ENCODE measurements at places on chromosomes 2 and 18.

- no peak for DNase-seq
Observed at GRCh38 chr2:134258684-134259388, 5.0 kb downstream of the MGAT5 start.

DNA sequence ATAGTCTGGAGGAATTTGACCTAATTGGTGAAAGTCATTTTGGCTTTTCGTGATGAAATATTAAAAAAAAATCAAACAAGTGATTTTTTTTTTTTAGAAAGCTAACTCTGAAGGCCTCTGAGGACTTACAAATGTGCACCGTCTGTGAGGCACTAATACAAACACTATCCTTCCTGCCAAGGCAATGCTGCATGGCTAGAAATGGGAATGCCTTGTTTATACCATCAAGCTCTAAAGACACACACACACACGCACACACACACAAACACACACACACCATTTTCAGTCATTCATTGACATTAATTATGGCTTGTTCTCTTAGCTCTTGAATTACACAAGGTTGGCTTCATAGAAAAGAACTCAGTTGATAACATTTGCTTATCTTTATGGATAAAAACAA lies 1242.0 kb upstream of the ACVR2A start:
- DNase-seq, result no peak

GRCh38 chr2:222305516-222306392 lies 7.0 kb upstream of the PAX3 start:
- no peak for DNase-seq

- DNase-seq, result no peak
Observed at GRCh38 chr2:5590886-5591285, 101.3 kb upstream of the SOX11 start.

- DNase-seq, result no peak
Observed at GRCh38 chr2:161703863-161704262, 79.6 kb downstream of the SLC4A10 start.

GRCh38 chr2:10522726-10523405 lies 74.7 kb upstream of the ODC1 start:
- DNase-seq, result no peak

DNA sequence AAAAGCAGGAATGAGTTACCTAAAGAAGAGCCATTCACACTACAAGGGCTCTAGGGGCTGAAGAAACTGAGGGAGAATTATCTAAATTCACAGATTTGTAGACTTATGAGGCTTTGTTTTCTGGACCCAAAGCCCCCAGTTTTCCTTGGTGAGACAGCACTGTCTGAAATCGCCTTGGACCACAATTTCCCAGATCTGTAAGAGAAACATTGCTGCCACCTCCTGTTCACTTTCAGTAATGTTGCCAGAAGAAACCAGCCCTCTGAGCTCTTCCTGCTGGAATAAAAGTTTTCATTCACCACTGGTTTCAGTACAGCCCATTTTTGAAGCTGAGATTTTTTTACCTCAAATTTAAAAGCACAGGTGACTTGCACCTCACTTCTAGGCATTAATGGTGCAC lies 169.2 kb downstream of the CDH20 start:
- no peak for DNase-seq

GRCh38 chr18:45439851-45440645 lies 175.2 kb upstream of the SLC14A2 start:
- no peak for DNase-seq

GRCh38 chr2:73999881-74000597 lies 15.3 kb downstream of the TET3 start:
- peak; percentile 84 for DNase-seq

GRCh38 chr2:96830044-96830562 lies 13.7 kb downstream of the ANKRD23 start:
- DNase-seq, result no peak

DNA sequence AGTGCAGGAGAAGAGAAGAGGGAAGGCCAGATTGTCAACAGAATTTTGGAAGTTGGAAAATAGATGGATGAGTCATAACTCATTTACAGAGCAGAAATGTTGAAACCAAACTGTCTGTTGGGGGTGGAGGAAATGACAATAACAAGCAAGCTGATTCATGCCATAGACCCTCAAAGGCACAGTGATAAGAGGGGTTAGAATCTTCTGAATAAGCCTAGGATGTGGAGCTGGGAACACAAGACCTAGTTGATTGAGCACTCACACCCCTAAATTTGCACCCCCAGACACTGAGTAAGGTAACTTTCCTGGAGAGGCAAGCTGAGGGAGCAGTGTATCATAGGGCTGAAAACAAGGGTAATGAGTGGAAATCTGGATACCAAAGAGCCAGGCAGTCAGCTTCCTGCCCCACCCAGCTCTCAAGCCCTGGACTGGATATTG lies 141.4 kb downstream of the SCG2 start:
- no peak for DNase-seq

DNA sequence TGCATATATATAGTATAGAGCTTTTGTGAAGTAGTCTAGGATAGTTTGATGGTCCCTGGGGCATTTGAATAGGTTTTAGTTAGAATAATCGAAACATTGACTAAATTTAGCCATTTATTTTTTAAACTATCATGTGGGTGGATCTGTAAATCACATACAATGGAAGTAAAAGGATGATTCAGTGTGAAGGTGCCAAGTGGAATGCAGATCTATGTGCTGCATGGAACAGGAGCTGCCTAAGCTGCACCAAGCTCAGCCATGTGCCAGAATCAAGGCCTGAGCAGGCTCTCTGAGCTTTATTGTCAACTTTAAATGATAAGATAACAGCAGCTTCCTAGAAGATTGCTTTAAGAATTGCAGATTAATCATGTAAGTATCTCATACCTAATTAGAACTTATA lies 1996.2 kb upstream of the PIK3C3 start:
- no peak for DNase-seq

GRCh38 chr2:156181208-156181607 lies 151.3 kb downstream of the NR4A2 start:
- DNase-seq, result no peak

DNA sequence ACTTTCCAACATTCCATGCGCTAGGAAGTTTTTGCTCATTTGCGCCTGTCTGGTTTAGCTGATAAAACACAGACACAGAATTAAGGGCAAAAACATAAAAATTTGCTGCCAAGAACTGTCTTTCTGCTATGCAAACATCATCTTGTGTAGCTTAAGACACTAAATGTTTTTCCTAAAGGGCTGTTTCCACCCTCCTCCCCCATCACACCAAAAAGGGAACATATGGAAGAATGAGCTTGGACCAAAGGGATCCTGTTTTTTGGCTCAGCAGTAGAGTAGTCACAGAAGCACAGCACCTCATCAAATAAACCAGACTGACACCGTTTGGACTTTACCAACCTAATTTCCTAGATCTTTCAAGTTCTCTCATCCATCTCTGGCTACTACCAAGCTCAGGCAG lies 210.1 kb downstream of the ZNF521 start:
- no peak for DNase-seq

- DNase-seq, result no peak
Observed at GRCh38 chr2:191597186-191597751, 80.7 kb upstream of the NABP1 start.

DNA sequence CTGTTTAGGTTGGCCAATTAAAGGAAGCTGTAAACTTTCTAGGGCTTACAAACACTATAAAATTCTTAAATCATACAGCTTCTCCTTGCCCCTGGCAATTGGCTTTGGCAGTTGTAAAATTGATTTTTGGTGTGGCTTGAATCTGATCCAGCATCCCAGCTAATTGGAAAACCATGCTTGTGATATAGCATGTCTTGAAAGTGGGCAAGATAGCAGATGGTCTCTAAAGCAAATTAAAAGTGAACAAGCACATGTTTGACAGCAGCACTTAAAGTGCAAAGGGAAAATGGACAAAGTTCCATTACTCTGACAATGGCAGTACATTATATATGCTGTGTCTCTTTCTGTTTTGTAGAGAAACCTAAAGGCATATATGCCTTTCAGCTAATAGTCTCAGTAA lies 302.9 kb upstream of the NXPH2 start:
- no peak for DNase-seq

- no peak for DNase-seq
Observed at GRCh38 chr2:206063635-206064034, 22.3 kb downstream of the INO80D start.

GRCh38 chr2:44109166-44109565 lies 59.5 kb upstream of the PPM1B start:
- DNase-seq, result no peak

- DNase-seq, result no peak
Observed at GRCh38 chr18:44258086-44258485, 422.6 kb upstream of the SETBP1 start.

- DNase-seq, result no peak
Observed at GRCh38 chr18:9704233-9705118, 3.6 kb upstream of the RAB31 start.

DNA sequence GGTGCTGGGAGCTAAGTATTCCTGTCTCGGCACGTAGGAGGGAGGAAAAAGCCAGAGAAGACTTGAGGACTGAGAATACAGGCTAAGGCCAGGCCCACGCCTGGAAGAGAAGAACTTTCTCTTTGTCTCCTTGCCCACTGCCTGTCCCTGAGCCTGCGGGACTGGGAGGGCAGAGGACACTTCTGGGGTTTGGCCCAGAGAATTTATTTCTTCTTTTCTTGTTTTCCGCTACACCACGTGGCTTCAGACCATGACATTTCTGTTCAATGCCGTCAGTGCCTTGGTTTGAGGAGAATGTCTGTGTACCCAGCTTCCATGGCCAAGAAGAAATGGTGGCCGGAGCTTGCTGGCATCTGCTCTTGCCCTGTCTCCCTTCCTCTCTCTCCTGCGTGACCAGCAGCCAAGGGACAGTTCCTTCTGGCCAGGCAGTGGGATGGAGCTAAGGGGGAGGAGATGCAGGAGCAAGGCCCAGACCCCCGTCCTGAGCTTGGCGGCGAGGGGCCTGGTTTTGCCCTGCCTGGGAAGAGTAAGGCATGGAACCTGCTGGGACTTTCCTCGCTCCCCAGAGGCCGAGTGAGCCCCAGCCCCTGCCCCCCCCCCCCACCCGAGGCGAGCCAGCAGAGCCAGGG lies 140.3 kb downstream of the KLHL29 start:
- peak; percentile 71 for DNase-seq

- no peak for DNase-seq
Observed at GRCh38 chr2:207497596-207497995, 32.2 kb upstream of the CREB1 start.

- no peak for DNase-seq
Observed at GRCh38 chr2:65363879-65364666, 68.3 kb downstream of the SPRED2 start.

- DNase-seq, result no peak
Observed at GRCh38 chr2:119888680-119889079, 124.2 kb upstream of the EPB41L5 start.

DNA sequence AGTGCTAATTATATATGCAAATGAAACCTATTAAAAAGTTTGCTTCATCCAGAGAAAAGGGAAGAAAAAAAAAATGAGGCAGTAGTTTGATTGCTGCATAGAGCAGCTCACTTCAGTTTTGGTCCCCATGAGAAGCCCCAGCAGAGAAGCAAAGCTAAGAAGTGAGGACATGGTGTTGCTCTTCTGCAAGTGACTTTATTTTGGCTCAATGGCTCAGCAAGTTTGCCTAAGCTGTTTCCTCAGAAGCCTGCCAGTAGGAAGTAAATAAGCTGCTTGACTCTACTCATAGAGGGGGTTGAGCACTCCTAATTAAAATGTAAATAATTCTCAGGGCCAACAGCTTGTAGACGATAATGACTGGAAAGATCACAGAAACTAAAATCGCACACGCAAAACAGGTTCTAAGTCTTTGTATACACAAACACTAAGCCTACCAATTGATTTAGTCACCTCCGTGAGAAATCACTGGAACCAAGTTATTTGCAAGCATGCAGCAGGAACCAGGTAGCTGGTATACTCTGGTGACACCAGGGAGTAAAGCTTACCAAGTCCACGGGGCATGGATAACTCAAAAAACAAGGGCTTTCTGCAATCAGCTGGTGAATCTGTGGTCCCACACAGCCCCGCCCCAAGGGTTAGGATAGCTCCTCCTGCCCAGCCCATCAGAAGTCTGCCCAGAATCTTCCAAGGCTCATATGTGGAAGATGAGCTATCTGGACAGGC lies 39.7 kb upstream of the NABP1 start:
- no peak for DNase-seq

DNA sequence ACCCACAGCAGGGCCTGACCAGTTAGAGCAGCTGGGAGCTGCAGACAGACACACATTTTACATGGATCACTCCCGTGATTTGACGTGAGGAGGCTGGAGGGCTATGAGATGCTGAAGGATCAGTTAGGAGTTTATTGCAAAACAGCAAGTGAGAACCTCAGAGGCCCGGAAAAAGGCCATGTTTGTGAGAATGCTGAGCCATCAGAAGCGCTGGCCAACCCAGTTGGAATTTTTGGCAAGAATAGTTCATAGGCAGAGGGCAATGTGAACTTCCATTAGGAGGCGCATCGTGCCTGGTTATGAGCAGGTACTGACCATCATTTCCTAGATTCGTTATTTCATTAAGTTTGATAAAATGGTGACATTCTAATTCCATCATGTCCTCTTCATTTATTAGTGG lies 23.3 kb upstream of the LMAN1 start:
- DNase-seq, result no peak

GRCh38 chr2:37934591-37935513 lies 9.8 kb downstream of the RMDN2 start:
- no peak for DNase-seq

DNA sequence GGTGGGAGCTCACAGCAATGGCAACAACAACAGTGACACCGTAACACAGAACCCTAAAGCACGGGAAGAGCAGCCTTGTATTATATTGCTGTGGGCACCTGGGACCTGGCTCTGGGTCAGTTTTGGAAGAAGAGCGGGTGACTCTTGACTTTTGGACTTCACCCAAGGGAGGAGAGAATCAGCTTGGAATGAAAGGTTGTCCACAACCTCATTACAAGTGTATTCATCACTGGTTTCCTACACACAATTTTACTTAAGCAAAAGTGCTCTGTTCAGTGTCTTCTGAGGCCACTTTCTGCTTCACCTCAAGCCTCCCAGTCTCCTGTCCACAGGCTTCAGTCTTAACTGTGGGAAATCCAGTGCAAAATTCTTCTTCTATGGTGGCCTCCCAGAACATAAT lies 263.8 kb downstream of the KCNE4 start:
- no peak for DNase-seq

Measured in chondrocyte (in vitro differentiated cells).